DMS79 (cell line): ENCODE measurements at places on chromosomes 16 and 17.

- DNase-seq, result no peak
Observed at GRCh38 chr16:68389006-68389405, 59.3 kb downstream of the SMPD3 start.

DNA sequence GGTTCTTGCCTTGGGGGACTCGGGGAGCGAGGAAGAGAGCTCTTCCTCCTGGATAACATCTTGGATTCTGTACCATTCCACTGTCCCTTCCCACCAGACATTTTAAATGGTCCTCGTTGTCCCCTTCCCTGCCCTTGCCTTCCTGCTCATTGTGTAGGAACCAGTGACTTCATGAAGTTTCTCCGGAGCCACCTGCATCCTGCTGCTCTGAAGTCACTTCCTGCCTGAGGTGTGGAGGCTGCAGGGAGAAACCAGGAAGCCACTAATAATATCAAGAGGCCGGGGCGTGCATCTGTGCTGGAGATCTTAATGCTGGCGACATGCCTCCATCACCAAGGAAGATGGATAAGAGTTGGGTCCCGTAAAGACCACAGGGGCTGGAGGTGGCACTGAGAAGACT lies 6.2 kb upstream of the SLC16A13 start:
- DNase-seq, result no peak

DNA sequence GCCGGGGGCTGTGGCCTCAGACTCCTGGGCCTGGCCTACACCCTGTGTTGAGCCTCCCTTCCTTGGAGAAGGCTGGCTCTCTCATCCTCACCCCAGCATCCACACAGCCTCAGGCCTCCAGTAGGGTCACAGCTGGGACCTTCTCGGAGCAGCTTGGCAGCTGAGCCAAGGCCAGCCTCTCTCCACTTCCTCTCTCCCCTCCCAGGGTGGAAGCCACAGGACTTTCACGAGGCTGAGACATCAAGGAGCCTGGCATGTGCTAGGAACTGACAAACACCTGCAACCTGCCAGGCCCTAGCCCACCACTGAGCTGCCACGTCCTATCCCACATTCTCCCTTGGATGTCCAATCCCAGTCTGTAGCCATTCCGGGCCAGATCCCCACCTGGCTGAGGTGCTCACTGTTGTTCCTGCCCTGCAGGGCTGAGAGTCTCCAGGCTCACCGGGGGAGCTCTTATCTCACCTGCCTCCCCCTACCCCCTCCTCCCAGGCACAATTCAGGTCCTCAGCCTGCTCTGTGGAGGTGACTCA lies 3.1 kb downstream of the MMP15 start:
- DNase-seq, result no peak

DNA sequence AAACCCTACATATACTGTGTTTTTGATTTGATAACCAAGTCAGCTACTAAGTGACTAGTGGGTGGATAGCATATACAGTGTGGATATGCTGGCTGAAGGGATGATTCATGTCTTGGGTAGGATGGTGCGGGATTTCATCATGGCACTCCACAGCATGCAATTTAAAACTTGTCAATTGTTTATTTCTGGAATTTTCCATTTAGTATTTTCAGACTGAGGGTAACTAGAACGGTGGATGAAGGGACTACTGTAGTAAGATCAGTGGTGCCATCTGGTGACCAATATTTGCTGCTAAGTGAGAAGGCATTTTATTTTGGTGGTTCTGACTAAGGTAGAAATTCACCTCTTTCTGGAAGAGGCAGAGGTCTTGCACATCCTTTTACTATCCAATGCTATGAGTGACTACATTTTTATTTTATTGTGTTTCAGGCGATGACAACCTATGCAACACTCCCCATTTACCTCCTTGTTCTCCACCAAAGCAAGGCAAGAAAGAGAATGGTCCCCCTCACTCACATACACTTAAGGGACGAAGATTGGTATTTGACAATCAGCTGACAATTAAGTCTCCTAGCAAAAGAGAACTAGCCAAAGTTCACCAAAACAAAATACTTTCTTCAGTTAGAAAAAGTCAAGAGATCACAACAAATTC lies 3.1 kb downstream of the CDC6 start:
- DNase-seq, result no peak

GRCh38 chr16:87229230-87230188 lies 87.7 kb downstream of the C16orf95 start:
- DNase-seq, result no peak

- DNase-seq, result no peak
Observed at GRCh38 chr16:9256196-9256595, 164.8 kb downstream of the HAPSTR1 start.

DNA sequence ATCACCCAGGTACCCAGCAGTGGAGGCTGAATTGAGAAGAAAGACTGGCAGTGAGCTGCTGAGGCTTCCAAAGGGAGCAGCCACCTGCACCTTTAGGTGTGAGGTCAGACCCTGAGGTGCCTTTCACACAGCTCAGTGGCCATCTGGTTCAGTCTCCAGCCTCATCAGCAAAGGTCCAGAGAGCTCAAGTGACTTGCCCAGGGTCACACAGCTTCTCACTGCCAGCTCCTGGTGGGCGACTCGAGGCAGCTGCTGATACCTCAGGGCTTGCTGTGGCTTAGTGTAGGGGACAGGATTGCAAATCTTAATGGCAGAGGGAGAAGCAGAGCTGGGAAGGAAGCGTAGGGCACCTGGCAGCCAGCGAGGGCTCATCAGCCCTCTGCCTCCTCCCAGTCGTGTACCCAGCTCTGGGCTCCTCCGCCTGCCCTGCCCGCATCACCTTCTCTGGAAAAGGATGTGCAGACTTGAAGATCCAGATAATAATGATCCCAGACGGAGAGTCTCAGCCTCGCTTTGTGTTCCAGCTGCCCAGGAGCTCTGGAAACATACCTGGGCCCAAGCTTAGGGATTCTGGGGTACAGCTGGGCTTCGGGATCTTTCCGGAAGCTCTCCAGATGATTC lies 165.3 kb upstream of the GSE1 start:
- no peak for DNase-seq

GRCh38 chr16:21235199-21235585 lies 1.7 kb downstream of the ANKS4B start:
- DNase-seq, result no peak

DNA sequence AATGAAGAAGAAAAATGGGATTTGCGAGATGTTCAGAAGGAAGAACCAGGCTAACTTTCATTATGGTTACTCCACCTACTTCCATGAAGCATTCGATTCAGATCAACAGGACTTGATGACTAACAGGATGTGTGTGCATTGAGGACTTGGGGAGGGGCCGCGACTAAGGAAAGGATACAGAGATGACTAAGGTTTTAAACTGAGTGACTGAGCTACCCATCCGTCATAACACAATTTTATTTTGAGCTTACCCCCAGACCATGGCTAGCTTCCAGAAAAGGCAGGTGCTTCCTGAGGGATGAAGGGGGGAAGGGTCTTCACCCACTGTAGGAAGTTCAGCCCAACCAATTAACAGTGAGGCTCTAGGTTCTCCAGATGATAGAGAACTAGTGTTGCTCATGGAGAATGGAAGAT lies 2.5 kb upstream of the CDYL2 start:
- no peak for DNase-seq

- no peak for DNase-seq
Observed at GRCh38 chr17:49498029-49498615, 3.0 kb downstream of the NGFR start.

- no peak for DNase-seq
Observed at GRCh38 chr17:18038149-18038850, 668 bp downstream of the ATPAF2 start.
